Uterine smooth muscle cell (primary cell): ENCODE measurements at places on chromosomes 4 and X. TPM values are rescaled to one million over a fixed set of nuclear protein-coding genes. Genes with fewer than 3 reads are reported as not detected.

MAGEE2 gene
- total RNA-seq: not detected in 2 replicates

ARMCX5 gene
- 17.0 and 18.6 TPM in 2 replicates for total RNA-seq

NOX1 gene
- total RNA-seq: not detected in 2 replicates

CFP gene
- 0.12 and 0.55 TPM in 2 replicates for total RNA-seq

AR gene
- 9.4 and 16.6 TPM in 2 replicates for total RNA-seq
